Activated effector memory CD4-positive, alpha-beta T cell treated with anti-CD3 and anti-CD28 coated beads, Interleukin-2, amount 50 U/mL, for 16 hours (primary cell): ENCODE measurements at places on chromosomes 2 and 18.
A peak's percentile ranks its signal among the peaks of the same experiment; 100 is the strongest.

GRCh38 chr2:86280191-86280667 is 57.2 kb downstream of the REEP1 start:
- no peak for DNase-seq

GRCh38 chr2:148978026-148978685 is 60.3 kb upstream of the LYPD6B start:
- DNase-seq, result no peak

DNA sequence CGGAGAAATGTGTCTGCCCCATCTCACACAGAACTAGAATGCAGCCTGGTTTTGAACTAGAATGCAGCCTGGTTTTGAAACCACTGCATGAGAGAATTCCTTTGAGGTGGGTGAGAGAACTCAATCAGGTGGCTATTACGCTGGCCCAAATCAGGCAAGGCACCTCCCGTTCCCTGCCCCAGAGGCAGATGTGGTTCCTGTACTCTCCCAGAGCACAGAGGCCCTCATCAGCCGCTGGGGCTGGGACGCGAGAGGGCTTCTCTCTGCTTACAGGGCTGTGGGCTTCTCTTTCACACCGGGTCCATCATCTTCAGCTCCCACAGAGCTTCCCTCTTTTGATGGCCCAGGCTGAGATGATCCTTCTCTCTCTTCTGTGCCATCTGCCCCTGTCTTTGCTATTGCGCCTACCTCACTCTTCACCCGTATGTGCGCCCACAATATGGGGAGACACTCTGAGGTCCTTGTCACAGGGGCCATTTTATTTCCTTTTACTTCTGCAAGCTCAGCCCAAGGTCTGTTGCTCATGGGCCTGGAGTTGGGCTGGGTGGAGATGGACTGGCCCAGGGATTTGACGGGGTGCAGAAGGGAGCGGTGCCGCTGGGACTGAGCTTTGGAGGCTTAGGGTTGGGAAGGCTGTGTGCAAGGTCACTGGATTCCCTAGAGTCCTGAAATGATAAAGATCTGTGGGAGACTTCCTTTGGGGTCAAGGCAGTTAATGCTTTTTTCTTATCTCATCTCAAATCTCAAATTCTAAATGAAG is 84.4 kb upstream of the HS6ST1 start:
- peak; percentile 48 for DNase-seq

DNA sequence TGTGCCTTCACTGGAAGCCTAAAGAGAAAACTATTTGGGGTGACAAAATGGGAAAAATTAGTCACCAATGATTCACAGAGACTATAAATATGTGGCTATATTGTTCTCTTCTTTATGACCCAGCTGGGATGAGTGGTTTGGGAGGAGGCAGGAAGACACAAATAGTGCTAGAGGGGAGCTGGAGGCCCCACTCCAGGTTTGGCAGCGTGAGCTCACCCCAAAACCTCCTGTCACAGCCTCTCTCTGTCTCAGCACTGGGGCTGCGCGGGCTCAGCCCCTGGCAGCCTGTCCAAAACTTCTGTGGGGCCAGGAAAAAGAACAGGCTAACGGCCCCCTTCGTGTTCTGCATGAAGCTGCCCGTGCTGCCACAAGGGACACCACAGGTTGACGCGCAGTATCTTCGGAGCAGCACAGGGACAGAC is 73.2 kb upstream of the LCLAT1 start:
- no peak for DNase-seq
